Activated naive CD8-positive, alpha-beta T cell treated with anti-CD3 and anti-CD28 coated beads, Interleukin-2, amount 50 U/mL, for 24 hours (primary cell): ENCODE measurements at places on chromosomes 1 and 21.

GRCh38 chr1:51131185-51131584 lies 29.2 kb downstream of the C1orf185 start:
- no peak for DNase-seq

- DNase-seq = no peak
Measured at GRCh38 chr1:204617256-204618147, 68.0 kb downstream of the LRRN2 start.

- no peak for DNase-seq
Measured at GRCh38 chr21:42660118-42660470, 6.7 kb downstream of the PDE9A start.

DNA sequence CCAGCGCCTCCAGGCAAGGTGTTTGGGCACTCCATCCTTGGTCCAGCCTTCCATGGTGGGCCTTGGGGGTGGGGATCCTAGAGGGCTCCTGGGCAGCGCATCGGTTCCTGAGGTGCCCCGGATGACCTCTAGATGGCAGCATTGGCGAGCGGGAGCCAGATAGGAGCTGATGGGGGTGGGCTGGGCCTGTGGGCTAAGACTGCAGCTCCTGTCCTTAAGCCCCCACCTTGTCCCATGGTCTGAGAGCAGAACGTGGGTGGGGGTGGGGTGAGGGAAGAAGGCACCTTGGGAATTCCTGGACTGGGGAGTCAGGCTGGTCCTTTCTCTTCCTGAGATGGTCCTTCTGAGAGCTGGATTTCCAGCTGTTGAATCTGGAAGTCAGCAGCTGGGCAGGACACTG lies 93.4 kb upstream of the CSF3R start:
- peak; percentile 73 for DNase-seq

- DNase-seq = no peak
Measured at GRCh38 chr1:32223683-32224082, 1.5 kb downstream of the EIF3I start.

- DNase-seq = no peak
Measured at GRCh38 chr1:61253059-61253735, 170.8 kb downstream of the NFIA start.

GRCh38 chr1:34682452-34683223 lies 72.2 kb upstream of the GJB5 start:
- no peak for DNase-seq

DNA sequence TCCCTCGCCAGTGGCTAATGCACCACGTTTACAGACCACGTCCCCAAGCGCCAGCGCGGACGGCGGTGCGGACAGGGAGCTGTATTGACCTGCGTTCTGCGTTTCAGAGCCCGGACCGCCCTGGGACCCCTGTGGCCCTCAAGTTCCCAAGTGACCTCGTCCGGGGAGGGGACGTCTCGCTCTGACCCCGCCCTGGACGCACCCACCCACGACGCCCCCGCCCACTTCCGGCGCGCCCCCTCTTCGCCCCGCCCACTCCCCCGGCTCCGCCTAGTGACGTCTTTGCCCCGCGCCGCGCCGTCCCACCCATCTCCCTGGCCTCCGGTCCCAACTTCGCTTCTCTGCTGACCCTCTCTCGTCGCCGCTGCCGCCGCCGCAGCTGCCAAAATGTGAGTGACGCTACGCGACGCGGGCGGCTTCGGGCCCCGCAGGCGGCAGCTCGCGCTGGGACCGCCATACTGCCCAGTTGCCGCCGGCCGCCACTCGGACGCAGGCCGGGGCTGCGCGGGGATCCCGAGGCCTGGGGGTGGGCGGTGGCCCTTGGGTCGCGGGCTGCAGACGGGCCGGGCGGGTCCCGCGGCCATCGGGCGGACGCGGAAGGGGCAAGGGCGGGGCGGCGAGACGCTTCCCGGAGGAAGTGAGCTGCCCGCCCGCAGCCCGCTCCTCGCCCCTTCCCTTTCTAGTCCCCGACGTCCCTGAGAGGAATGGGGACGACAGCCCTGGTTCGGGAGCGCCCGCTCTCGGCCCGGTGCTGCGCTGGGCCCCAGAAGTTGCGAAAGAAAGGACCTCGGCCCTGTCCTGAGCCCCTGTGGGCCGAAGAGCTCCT lies at the start of gene VAMP3:
Gene VAMP3 (plus strand): TSS at position 300 of the 826 bp plus-strand sequence. CDS start 88 bp downstream, at position 388.
- DNase-seq = peak; percentile 91

GRCh38 chr1:181919542-181919941 lies 142.0 kb downstream of the ZNF648 start:
- no peak for DNase-seq

- no peak for DNase-seq
Measured at GRCh38 chr1:17978016-17978415, 129.6 kb upstream of the IGSF21 start.

DNA sequence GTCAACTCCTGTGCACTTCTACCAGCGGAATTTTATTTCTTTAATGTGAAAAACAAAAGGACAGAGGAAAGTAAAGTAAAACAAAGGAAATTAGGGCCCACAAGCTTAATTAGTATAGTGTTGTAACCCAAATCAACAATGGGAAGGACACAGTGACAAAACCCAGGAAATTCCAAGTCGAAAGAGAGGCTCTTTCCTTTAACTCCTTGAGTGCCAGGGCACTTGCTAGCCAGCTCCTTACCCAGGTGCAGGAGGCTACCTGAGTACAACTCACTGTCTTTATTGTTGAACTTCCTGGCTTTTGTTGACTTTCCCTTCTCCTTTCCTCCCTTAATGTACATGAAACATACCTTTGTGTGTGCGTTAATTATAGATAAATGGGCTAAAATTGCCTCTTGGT lies 55.0 kb downstream of the PEX14 start:
- no peak for DNase-seq
